CD4-positive, alpha-beta T cell treated with Interleukin-15 for 1 hour (primary cell): ENCODE measurements at places on chromosomes 2 and 18.

DNA sequence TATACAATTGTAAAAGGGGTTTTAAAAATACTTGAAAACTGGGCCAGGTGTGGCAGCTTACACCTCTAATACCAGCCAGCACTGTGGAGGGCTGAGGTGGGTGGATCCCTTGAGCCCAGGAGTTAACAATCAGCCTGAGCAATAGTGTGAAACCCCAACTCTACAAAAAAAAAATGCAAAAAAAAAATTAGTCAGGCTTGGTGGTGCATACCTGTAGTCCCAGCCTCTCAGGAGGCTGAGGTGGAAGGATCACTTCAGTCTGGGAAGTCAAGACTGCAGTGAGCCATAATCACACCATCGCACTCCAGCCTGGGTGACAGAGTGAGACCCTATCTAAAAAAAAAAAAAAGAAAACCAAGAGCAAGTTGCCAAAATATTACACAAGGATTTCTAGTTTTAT is 182.7 kb downstream of the UBE2E3 start:
- peak; percentile 53 for DNase-seq

- no peak for DNase-seq
Measured at GRCh38 chr2:67346718-67347407, 50.3 kb upstream of the ETAA1 start.

DNA sequence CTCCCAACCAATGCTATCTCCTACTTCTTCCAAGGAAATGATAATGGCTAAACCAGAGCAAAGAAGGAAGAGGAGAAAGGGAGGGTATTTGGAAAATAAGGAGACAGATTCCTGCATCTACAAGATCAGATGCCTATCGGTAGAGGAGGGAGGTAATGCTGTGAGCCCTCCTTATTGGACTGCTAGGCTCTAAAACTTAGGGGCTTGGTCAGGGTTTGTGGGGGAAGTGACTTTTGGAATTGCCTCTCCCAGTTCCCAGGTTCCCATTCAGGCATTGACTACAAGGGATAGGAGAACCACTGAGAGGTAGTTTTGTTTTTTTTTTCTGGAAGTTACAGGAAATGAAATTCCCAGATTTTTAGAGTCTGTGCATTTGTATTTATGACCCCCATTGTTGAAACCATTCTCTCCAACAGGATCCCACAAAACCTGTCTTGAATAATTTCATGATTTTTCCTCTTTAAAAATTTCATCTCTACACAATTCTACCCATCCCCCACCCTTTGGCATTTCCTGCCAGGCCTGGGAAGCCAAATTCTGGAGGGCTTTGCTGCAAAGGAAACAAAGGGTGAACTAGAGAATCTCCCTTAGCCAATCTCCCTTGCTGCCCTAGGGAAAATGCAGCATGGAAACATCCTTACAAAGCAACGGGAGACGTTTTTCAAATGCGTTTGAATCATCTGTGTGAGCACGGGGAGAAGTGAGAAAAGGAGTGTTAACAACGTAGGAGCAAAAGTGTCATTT is 282.1 kb upstream of the EPAS1 start:
- no peak for DNase-seq

DNA sequence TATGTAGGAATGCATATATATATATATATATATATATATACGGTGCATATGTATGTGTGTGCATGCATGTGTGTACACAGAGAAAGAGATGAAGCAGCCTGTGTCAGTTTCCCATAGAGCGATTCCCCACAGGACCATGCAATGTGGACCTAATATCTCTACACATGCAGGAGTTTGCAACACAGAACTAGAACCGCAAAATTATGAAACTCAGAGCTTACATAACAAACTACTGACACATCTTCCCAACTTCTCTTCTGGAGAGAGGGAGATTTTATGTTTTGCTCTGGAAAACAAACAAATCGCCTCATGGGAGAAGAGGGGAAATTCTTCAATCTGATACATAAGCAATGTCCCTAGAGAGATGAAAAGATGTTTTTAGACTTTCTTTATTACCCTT is 377.2 kb downstream of the LRATD1 start:
- DNase-seq = no peak

DNA sequence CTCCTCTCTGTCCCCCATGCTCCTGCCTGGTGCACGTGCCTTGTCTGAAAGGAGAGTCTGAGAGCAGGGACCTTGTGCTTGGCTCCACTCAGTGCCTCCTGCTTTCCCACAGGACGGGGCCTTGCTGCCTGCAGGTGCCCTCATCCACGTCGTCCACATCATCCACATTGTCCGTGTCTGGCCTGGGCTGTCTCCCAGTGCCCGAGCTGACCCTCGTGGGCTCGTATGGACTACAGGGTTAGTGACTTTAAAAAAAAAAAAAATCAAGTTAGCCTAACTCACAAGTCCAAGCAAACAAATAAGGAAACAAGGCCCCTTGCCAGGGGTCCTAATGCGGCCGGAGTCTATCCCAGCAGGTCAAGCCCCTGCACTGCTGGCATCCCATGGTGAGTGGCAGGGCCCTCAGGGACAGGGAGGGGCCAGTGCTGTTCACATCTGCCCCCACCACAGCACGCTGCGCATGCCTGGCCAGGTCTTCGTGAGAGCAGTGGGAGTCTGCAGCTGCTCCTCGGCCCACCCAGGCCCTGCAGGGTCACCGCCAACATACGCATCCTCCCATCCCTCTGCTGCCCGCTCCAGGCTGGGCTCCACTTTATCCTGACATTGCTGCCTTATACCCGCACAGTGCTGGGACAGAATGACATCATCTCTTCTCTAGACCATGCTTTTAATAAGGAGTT is 232.6 kb downstream of the NDUFA10 start:
- DNase-seq = no peak

- DNase-seq = no peak
Measured at GRCh38 chr2:156399224-156399949, 36.8 kb upstream of the GPD2 start.

- DNase-seq = peak; percentile 87
Measured at GRCh38 chr2:239275044-239275685, 125.7 kb downstream of the HDAC4 start.

GRCh38 chr2:209986415-209986814 is 16.0 kb upstream of the RPE start:
- peak; percentile 19 for DNase-seq

DNA sequence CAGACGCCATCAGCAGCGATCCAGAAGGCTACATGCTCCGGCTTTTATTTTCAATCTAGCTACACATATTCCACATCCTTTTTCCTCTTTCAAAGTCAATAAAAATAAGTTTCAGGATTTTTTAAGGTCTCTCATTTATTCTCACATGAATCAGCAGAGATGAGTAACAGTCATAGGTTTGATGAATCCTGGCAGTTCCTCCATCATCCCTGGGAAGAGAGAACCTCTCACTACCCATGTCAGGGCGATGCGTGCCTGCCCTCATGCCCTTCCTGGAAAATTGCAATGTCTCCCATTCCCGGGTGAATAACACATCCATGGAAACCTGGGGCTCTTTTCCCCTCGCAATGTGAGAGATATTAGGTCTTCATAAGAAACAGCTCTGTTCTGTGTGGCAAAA is 301.1 kb upstream of the SMIM21 start:
- DNase-seq = no peak

DNA sequence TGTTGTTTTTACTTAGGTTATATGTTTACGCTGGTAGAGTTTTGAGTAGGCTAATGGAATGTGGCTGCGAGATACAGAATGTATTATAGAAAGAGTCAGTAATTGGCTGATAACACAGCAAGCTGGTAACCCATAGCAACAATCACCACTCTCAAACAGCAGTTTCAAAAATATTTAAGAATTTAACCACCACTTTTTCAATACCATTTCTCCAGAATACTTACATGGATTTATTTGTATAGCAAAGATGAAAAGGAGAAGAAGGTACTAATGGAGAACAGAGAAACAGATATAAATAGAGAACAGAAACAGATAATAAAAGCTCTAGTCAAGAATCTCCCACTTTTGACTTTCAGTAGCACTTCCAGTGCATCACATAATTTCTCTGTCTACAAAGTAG is 188.3 kb upstream of the SLC39A10 start:
- DNase-seq = no peak

GRCh38 chr2:222709191-222709891 is 37.9 kb downstream of the MOGAT1 start:
- peak; percentile 60 for DNase-seq

DNA sequence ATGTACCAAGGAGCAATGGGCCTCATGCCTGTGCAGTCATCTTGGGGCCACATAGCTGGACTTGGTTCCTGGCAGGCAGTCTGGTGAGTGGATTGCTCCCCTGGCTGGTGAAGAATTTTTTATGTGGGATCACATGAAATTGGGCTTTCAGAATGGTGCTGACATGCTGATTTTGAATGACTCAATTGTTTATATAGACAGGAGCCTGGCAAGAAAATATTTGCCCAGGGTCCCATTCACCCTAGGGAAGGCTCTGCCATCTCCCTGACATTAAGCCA is 266.9 kb downstream of the DYSF start:
- no peak for DNase-seq

DNA sequence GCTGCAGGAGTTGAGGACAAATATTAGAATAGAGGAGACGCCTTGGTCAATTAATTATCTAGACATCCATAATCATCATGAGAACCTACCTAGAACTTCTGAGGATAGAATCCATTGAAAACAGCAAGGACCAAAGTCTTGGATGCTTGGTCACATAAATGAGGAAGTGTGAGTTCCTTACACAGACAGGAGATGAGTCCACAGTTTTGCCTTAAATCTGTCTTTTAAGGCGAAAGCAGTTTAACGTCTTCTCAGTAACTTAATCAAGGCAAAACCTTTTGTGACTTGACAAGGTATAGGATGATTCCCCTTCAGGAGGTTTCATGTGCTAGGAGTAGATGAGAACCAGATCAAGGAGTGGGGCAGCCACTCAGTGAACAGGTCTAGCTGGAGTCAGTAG is 1783.2 kb upstream of the CELF4 start:
- no peak for DNase-seq

- DNase-seq = peak; percentile 59
Measured at GRCh38 chr2:174634130-174635014, 36.8 kb upstream of the WIPF1 start.

- DNase-seq = no peak
Measured at GRCh38 chr18:49479381-49480137, 7.5 kb downstream of the C18orf32 start.

GRCh38 chr2:38794235-38794946 is 16.4 kb downstream of the GEMIN6 start:
- no peak for DNase-seq

- no peak for DNase-seq
Measured at GRCh38 chr2:14257801-14258507, 374.6 kb upstream of the LRATD1 start.

- no peak for DNase-seq
Measured at GRCh38 chr2:237593596-237594320, 3.2 kb upstream of the RAB17 start.

- no peak for DNase-seq
Measured at GRCh38 chr2:45932278-45932975, 281.0 kb downstream of the PRKCE start.

DNA sequence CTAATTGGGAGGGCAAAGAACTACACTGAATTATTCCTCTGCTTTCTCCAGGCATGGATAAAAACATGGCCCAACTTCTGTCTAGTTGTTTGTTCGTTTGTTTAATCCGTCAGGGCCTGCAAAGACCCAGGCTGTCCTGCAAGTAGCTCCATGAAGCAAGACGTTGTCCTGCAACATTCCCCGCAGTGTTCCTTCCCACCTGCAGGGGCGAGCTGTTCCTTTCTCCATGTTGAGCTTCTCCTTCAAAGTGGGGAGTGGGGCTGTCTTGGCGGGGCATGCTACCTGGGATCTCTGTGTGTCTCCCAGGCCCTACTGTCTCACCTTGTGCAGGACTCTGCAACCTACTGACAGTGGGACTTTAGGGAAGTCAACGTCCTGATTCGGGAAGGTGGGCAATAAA is 264.0 kb upstream of the SMIM21 start:
- DNase-seq = no peak

DNA sequence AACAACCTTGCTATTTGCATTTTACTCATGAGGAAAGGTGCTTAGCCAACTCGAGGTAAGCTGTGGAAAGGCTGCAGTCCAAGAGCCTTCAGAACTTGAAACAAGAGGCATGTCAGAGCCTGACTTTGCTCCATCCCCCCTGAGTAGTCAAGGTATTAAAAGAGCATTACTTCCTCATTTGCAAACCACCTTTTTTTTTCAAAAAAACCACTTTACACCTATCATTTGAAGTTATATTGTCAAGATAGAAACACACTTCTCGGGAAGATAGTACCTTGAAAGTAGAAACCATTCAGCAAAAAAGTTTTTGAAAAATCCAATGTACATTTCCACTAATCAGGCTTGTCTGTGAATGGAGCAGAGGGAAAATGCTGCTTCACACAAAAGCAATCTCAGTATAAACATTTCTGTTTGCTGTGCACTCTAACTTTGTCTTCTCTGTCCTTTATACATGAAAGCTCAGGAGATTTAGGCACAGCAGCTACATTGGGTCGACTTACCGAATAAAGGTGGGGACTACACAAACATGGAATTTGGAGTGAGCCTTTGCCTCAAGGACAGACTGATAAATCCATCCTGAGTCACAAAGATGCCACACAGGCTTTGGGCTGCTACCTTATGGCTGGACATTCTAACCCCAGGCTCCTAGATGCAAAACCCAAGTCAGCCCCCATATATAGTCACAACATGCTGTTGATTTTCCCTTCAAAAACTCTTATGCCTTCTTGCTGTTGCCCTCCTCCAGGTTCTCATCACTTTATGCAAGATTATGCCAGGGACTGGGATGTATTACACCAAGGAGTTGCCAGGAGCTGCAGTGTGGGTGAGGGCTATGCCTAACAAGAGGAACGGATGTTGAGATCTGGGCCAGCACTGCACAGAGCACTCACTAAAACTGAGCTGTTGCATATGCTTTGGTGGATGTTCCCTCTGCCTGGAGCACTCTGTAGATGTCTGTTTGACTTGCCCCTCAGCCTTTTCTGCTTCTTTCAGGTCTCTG is 41.4 kb upstream of the EML4 start:
- DNase-seq = peak; percentile 43

DNA sequence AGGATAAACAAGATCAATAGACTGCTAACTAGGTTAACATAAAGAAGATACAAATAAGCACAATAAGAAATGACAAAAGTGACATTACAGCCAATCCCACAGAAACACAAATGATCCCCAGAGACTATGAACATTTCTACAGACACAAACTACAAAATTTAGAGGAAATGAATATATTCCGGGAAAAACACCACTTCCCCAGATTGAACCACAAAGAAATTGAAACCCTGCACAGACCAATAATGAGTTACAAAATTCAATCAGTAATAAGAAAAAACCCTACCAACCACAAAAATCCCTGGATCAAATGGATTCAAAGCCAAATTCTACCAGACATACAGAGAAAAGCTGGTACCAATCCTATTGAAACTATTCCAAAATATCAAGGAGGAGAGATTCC is 232.4 kb upstream of the RBMS1 start:
- no peak for DNase-seq

DNA sequence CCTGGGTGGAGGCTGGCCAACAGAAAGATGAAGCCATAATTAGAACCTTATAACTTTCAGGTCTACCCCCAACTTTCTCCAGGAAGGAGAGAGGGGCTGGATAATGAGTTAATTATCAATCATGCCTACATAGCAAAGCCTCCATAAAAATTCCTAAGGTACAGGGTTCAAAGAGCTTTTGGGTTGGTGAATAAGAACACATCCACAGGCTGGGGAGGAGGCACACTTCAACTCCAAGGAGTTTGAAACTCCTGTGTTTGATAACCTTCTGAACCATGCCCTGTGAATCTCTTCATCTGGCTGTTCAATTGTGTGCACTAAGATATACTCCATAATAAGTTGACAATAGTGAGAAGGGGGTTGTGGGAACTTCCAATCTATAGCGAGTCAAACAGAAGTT is 552.3 kb downstream of the TDRD15 start:
- DNase-seq = no peak
